Thoracic aorta (tissue), 2 donors: ENCODE measurements at places on chromosomes 7 and 10. TPM values are rescaled to one million over a fixed set of nuclear protein-coding genes. Genes with fewer than 3 reads are reported as not detected.

DNA sequence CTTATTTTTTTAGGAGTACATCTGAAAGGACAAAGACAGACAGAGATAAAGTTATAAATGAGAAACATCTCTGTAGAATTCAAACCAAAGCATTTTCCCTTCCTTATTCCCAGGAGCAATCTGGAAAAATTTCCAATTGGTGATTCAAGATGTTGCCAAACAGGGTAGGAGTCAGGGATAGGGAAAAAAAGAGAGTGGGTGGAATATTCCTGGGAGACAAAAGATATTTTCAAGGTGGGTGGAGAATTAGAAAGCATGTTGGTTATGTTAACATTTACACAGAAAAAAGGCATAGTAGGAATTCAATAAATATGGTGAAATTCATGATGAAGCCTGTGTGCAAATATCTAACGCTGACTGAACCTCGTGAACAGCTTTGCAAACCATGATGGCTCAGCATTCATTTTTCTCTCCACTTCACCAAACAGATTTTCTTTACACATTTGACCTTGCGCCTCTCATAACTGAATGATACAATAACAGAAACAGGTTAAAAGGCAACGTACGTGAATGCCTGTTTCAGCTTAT lies 25.1 kb downstream of the SLC26A5 start:
- no peaks in the 10 kb centered on the region for H3K27me3 ChIP-seq
- no peak for DNase-seq
- H3K36me3 ChIP-seq, result no peaks in the 10 kb centered on the region
- H3K4me1 ChIP-seq, result no peaks in the 10 kb centered on the region
- no peak overlapping the region for H3K27ac ChIP-seq

DNA sequence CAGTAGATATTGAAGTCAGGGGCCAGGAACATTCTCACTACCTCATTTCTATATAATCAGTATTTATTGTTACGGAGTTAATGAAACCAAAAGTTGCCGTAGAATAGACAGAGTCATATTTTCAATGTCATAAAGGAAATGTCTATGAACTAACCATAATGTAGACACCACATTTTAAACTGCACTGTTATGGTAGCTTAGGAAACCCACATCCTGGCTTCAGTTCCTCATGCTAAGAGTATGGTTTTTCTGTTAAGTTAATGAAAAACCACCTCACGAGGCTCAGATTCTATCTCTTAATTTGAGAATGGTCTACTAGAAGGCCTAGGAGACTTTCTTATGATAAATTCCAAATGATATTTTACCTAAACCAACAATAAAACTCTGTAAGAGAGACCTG lies 166.5 kb downstream of the TMEM26 start:
- H3K36me3 ChIP-seq, result no peaks in the 10 kb centered on the region
- no peak overlapping the region for H3K4me3 ChIP-seq
- no peak for DNase-seq
- H3K27ac ChIP-seq, result no peak overlapping the region

GRCh38 chr10:92834986-92835385 lies 13.3 kb upstream of the EXOC6 start:
- no peaks in the 10 kb centered on the region for H3K36me3 ChIP-seq
- no peaks in the 10 kb centered on the region for H3K4me1 ChIP-seq
- no peak overlapping the region for H3K27ac ChIP-seq
- DNase-seq, result no peak
- no peak overlapping the region for H3K4me3 ChIP-seq

Gene COL17A1
- total RNA-seq, result 0.49 TPM

Gene TMEM184A
- total RNA-seq, result not detected
